ENCODE measurements at places on chromosomes 3 and 15.

DNA sequence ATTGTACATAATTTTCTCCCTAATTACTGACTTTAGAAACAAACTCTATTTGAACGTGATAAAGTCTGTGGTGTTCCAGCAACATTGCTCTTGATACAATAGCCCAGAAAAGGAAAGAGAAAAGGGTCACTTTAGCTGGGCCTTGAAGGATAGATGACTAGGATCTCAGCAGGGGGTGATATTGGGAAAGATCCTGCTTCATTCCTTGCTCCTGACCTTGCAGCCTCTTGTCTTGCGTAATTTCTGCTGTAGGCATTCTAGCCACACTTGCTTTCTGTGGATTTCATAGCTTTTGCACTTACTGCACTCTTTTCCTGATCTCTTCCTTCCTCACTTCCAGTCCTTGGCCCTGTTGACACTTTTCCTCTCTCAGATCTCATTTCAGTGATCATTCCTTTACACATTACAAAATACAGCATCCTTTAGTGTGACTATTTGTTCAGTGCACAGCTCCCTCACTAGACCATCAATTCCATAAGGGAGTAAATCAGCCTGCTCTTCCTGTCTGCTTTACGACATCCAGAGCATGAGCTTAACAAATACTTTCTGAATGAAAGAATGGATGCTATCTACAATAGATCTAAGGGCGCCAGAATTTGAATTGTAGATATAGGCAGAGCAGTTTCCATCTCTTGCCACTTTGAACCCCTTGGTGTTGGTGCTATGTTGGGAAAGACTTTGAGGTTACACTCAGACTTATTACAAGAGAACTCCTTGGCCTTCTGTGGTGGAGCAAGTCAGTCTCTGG, 559.6 kb upstream of the MDFIC2 start:
- no peak for DNase-seq

DNA sequence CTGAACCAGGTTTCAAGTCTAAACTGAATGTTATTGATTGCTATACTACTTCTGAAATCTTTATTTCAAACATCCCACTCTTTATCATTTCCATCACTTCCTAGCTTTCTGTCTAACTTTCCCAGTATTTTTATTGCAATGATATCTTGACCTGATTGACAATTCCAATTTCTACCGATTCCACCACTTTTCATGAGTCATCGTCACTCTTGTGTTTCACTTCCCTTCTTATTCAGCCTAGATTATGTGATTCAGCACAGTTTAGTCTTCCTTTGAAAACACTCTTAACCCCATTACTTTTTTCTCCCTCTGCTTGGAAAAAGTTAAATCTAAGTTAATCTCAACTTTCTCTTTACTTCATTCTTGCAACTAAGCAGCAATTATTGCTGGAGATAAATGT, 62.6 kb downstream of the SLC7A14 start:
- no peak for DNase-seq

- DNase-seq: no peak
These were observed 925.7 kb downstream of the EPHA3 start for GRCh38 chr3:90032980-90033641.

- DNase-seq: no peak
These were observed 304.0 kb upstream of the CBLB start for GRCh38 chr3:106172780-106173179.

DNA sequence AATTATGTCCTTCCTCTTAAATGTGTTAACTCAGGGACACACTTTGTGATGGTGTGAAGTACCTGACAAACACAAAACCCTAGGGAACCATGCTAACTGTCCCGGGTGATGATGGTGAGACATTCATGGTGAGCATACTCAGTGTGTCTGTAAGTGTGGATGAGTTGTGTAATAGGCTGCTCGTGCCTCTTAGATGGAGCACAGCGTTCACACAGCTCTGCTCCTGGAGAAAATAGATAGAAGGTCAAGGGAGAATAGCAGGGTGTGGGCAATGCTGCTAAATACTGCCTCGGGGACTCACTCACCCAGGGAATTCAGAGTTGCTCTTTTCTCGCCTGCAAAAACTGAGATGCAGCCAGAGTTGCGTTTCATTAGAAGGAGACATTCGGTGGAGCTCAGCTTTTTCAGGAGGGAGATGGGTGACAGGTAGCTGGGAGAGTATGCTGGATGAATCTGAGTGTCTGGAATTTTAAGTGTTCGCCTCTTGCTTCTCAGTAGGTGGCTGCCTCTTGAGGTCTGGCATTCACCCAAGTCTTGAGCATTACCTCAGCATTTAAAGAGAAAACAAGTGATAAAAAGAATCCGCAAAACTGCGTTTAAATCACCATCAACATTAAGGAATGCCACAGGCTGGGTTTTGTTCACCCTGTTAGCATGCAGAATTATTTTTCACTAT, 813.2 kb downstream of the AGBL1 start:
- DNase-seq: no peak

DNA sequence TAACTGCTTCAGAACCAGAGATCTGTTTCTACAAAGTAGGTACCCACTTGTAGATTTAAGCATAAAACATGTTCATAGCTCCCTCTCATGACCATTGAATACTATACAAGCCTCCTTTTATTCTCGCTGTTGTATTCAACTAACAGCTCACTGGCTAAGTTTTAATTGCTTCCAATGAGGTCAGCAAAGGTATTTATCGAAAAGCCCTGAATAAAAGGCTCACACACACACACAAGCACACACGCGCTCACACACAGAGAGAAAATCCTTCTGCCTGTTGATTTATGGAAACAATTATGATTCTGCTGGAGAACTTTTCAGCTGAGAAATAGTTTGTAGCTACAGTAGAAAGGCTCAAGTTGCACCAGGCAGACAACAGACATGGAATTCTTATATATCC, at the start of gene FGF7:
FGF7 (plus strand) TSS at position 222 of the 400 bp plus-strand sequence. CDS start 1,056 bp downstream, outside the sequence.
- no peak for DNase-seq

DNA sequence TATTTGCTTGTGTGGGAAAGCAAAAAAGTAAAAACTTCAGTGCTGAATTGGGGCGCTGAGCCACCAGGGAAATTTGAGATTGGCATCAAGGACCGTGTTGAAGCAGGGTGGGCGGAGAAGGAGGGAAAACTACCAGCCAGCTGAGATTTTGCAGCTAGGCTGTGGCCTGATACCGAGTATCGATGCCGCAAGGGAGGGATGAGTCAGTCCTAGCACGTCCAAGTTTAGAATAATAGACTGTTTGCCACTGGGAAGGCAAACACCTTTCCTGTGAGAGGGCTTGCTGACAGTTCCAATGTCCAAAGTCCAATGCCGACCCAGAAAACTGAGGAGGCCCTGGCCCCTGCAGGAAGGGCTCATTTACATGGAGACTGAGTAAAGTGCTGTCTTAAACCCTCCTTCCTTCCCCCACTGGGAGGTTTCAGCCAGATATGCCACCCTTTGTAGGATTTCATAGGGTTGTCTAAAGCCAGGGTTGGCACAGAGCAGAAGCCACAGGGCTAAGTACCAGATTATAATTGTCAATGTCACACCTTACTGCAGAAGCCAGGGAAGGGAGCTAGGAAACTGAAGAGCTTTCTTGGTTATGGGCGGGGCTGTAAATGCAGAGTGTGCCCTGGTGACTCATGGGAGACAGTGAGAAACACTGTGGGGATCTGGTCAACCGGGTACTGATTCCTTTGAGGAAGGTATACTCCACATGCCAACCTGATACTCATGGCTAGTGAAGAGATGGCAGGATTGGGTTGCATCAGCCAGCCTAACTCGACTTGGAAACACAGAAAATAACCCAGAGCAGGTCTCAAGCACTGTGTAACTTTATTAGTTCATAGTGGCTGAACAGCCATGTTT, 28.4 kb upstream of the PIK3CB start:
- no peak for DNase-seq

GRCh38 chr15:38053776-38054175, 119.3 kb downstream of the TMCO5A start:
- no peak for DNase-seq

- DNase-seq: no peak
These were observed 79.2 kb downstream of the ABI3BP start for GRCh38 chr3:100913870-100914648.

GRCh38 chr3:106305882-106306435, 437.1 kb upstream of the CBLB start:
- DNase-seq: no peak

DNA sequence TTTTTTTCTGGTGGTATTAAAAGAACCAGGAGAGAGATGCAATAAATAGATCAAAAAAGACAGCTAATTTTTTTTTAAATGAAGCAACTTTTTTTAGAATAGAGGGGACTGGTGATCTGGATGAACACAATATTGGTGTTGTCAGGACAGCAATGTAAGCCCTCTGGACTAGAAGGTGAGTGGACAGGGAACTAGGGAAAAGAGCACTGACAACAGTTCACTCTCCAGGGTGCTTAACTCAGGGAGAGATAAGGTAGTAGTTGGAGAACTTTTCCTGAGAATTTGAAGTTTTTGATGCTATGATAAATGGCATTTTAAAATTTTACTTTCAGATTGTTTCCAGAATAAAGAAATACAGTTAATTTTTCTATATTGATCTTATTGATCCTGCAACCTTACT, 158.3 kb upstream of the STAC start:
- DNase-seq: no peak

DNA sequence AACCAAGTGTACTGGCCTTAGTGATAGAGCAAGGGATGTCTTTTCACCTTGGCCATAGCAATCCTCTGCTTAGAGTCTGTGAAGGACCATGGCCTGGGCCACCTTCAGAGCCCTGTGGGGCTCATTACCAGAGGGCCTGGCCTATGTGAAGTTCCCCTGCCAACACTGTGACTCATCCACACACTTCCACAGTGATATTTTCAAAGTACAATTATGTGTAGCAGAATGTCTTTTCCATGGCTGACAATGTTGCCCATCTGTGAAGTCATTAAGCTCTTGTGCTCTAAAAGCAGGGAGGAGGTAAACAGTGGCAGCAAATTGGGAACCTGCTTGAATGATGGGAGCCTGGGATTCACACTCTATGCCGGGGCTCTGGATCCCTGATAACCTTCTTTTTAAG, 12.2 kb upstream of the CACNA1D start:
- DNase-seq: no peak

DNA sequence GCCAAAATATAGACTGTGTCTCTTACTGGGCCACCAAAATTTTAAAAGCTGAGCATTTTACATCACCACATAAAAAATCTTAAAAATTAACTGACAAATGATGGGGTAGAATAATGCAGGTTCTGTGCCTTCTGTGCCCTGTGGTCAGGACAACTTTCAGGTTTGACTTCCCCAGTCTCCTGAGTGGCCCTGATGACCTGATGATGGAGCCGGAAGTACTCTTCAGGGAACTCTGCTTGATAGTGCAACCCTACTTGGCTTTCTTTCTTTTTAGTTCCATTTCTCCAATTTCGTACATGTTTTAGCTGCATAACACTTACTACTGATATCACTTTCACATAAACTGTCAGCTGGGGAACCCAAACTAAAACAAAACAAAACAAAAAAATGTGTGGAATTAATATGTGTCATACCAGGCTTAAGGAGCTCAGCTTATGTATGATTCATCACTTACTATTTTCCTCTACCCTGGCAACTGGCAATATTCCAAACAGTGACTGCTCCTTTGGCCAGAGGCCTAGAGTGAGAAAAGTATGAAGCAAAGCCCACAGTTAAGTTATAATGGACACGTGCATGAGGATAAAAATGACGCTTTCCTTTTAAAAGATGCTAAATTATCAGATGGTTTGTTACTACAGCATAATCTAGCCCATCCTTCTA, 194.3 kb downstream of the BCHE start:
- no peak for DNase-seq

DNA sequence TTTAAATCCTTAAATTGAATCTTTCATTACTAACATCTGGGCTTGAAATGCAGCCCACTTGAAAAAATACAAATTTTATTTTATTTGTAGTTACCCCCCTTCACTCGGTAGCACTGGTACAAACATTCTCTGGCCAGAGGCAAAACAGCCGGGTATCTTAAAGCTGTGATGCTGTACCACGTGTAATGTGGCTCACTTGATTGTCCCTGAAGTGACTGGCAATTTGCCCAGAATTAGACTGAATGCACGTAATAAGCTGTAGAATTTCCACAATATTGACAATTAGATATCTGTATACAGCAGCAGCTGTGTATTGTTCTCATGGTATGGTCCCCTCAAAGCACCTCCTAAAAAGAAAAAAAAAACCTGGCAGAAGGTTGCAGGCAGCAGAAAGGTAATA, 192.8 kb upstream of the TBC1D5 start:
- no peak for DNase-seq

DNA sequence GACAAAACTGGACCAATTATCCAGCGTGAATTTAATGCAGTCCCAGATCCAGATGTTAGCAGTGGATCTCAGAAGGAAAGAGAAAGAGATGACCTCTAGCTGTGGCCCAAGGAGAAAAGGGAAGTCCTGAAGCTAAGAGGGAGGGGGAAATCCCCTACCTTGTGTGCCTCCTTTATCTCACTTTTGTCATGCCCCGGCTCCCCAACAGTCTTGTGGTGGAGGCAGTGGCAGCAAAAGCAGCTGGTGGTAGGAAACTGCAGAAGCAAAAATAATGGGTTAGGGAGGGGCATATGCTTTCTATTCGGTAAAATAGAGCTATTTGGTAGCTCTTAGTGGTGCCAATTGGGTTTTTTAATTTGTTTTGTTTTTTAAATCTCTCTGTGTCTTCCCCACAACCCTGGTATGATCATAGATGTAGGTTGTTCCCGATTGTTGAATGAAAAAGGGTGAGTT, 56.5 kb downstream of the MCTP2 start:
- peak; percentile 21 for DNase-seq

- no peak for DNase-seq
These were observed 98.2 kb downstream of the OSBPL10 start for GRCh38 chr3:31882895-31883294.

DNA sequence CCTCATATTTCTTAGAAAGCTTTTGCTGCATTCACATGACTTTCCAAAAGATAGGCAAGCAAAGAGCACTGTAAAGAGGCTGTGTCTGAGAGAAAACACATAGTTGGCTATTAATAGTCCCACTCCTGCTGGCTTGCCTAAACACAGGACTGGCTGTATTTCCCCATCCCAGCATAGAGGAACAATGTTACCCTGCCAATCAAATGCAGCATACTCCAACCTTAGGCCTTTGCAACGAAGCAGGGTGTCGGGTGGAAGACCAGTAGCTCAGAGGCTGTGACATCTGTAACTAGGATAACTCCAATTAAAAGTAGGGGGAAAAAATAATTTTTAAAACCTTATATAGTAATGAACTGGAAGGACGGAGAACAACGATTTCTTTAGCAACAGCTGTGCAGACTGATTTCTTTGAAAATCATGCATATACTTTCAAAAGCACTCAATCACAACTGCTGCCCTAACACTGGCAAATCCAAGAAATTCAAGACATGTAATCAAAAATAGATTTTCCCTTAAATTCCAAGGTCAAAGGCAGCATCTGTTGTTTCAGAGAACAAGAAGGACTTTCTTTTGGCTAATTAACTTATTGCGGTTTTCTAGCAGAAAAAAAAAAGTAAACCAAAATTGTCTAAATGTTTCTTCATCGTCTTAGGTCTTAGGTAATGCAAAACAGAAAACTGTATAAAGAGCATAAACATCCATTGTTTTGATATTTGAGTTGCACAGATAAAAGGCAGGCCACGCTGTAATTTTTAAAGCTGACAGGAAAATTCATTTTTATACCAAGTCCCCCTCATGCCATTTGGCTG, 139.3 kb downstream of the TNIK start:
- no peak for DNase-seq
